ENCODE measurements at places on chromosomes 2 and 18.

GRCh38 chr2:136251885-136252585 lies 134.1 kb upstream of the CXCR4 start:
- no peak for DNase-seq

DNA sequence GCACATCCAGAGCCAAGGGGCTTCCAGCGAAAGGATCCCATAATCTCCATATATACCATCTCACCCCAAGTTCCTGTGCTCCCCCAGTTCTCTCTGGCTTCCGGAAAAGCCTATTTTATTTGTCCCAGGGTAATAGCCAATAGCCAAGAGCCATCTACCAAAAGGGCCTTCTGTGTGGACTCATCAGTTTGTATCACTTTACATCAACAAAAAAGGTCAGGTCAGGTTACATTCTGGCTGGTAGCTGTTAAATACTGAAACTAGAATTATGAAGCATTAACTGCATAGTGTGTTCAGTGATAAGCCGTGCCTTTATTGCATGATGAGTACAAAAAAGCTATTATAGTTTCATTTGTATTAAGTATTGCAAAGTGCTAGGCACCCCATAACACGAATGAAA lies 223.7 kb downstream of the IRS1 start:
- DNase-seq, result no peak

DNA sequence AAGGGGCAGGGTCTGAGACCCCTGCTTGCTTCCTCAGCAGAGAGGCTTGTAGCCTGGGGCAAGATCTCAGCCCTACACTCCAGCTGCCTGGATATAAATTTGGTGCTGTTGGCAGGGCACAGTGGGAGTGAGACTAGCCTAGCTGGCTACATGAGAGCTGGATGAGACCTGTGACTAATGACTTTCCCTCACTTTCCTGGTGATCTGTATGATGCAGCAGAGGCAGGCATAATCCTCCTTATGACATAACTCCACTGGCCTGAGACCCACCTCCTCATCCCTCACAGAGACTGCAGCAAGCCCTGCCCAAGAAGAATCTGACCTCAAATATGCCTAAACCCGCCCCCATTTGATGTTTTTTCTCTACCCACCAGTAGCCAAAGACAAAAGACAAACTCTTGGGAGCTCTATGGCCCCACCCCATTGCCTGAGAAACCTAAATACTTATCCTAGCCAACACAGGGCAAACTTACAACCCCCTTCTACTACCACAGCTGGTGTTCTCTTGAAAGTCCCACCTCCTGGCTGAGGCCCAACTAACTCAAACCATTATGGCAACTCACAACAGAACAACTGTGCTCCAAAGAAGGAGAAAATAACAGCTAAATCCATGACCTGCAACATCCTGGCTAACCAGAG lies 102.7 kb downstream of the NR4A2 start:
- DNase-seq, result no peak

GRCh38 chr2:135317375-135317774 lies 213.6 kb downstream of the ZRANB3 start:
- no peak for DNase-seq

DNA sequence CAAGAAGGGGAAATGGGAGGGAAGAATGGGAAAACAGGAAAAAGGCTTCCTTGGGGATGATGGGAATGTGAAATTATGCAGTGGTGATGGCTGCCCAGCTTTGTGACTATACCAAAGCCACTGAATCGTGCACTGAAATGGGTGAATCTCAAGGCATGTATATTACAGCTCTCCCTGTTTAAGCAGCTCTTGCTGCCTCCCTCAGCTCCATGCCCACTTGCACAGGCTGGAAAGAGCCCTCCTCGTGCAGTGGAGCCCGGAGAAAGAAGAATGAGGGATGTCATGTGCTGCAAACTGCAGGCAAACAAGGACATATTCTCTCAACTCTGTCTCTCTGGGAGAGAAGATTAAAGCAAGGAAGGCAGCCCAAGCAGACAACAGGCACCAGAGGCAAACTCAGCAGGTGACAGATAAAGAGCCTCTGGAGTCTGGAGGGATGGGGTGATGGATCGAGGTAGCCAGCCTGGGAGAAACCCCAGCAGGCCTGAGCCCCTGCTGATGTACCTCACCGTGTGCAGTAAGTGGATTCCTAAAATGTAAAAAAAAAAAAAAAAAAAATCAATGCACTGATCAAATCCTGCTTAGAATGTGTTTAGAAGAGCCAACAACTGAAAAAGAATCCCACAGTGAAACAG lies 62.4 kb upstream of the SLC66A3 start:
- DNase-seq, result no peak

GRCh38 chr18:6215888-6216287 lies 198.8 kb downstream of the L3MBTL4 start:
- no peak for DNase-seq

- DNase-seq, result no peak
Observed at GRCh38 chr2:44167311-44167907, 1.3 kb upstream of the PPM1B start.

DNA sequence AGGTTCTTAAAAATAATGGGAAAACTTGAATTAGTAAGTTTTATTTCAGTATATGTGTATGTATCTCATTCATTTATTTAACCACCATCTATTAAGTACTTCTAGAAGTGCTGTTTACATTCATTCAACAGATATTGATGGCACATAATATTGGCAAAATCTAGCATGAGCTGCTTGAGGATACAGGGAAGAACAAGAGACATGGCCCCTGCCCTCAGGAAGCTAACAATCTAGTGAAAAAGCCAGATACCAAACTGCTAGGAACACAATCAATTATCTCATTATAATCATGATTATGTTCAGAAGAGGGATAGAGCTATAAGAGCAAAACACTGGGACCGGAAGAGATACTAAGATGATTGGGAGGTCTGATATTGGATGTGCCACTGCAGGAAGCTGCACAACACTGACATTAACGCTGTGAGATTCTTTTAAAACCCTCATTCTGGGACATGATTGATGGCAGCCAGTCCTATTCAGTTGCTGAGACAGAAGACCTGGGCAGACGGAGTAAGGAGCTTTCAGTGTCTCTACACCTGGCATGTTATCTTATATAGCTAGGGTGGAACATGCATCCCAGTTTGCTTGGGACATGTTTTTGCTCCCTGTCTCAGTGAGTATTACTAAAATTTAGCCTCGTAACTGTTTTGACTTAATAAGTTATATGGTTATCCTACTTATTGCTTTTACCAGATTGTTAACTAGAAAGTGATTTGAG lies 314.1 kb downstream of the STK39 start:
- no peak for DNase-seq

GRCh38 chr2:101485856-101486255 lies 10.9 kb upstream of the RFX8 start:
- DNase-seq, result no peak

- DNase-seq, result no peak
Observed at GRCh38 chr18:79410731-79411613, 15.2 kb downstream of the NFATC1 start.

- DNase-seq, result no peak
Observed at GRCh38 chr2:224031358-224031970, 7.6 kb downstream of the SERPINE2 start.

- no peak for DNase-seq
Observed at GRCh38 chr2:218307415-218308090, 15.2 kb upstream of the TMBIM1 start.

- no peak for DNase-seq
Observed at GRCh38 chr2:86393521-86394491, 47.4 kb upstream of the KDM3A start.

- no peak for DNase-seq
Observed at GRCh38 chr2:69694894-69695849, 46.8 kb upstream of the ANXA4 start.

DNA sequence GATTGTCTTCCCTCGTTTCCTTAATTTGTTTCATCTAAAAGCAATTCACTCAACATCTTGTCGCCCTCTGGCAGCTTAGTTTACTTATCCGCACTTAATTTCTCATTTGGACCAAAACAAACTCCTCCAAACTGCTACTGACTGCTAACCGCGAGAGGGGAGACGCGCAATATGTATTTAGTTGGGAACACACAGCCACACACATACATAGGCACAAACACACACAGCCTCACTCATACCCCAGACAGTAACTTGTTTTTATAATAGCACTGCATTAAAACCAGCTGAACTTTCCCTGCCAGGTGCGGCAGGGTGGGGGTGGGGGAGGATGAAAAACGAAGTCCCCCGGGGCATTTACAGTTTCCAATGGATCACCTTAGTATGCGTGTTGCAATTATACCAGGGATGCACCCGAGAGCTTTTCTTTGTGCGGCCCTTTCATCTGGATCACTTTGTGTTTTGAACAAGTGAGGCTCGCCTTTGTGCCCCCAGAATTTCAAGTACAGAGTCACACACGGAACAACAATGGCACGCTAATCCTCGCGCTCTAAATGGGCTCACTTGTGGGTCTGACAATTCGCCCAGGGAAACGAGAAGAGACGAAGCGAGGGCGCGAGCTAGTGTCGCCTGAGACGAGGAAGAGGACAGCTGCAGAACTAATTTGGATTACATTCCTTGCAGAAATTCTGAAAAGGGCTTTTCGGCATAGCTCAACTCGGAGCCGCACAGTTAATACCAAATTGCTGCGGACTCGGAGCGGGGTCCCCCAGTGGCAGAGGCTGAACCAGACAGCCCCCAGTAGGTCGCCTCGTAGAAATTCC lies 2.4 kb downstream of the ERBB4 start:
- DNase-seq, result no peak

DNA sequence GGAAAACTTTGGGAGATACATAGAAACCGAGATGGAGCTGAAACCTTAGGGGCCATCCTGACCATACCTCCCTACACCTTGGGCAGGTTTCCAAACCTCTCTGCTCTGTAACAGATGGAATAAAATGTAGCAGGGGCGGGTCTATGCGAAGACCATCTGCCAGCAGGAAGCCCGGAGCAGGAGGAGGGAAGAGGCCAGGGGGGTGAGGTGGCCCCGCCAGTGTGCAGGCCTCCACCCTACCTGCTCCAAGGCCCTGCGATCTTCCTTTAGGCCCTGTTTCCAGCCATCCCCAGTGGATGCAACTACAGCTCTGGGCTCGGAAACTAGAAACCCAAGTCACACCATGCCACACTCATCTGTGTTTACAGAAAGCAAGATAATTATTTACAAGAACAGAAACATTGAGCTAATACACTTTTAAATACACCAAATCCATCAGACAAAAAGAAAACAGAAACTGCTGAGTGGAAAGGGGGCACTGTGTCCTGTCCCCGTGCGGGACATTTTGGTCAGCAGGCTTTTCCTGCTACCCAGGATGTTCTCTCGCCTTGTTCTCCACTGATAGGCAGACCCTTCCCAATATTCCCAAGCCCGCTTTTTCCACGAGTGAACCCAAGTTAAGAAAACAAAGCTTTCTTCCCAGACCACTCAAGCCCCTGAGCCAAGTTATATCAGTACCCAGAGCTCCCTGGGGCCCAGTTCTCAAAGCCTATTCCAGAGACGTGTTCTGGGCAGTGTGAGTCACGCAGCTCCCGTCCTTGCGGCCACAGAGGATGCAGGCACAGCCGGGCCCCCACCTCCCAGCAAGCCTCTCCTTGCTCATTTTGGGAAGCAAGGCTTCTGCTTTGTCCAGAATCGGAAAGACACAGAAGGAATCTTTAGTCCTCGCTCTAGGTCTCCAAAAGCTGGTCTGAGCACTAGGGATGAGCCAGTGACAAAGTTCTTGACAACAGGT lies 17.3 kb downstream of the CIB4 start:
- no peak for DNase-seq

- DNase-seq, result no peak
Observed at GRCh38 chr18:24270937-24271380, 126.7 kb downstream of the OSBPL1A start.

DNA sequence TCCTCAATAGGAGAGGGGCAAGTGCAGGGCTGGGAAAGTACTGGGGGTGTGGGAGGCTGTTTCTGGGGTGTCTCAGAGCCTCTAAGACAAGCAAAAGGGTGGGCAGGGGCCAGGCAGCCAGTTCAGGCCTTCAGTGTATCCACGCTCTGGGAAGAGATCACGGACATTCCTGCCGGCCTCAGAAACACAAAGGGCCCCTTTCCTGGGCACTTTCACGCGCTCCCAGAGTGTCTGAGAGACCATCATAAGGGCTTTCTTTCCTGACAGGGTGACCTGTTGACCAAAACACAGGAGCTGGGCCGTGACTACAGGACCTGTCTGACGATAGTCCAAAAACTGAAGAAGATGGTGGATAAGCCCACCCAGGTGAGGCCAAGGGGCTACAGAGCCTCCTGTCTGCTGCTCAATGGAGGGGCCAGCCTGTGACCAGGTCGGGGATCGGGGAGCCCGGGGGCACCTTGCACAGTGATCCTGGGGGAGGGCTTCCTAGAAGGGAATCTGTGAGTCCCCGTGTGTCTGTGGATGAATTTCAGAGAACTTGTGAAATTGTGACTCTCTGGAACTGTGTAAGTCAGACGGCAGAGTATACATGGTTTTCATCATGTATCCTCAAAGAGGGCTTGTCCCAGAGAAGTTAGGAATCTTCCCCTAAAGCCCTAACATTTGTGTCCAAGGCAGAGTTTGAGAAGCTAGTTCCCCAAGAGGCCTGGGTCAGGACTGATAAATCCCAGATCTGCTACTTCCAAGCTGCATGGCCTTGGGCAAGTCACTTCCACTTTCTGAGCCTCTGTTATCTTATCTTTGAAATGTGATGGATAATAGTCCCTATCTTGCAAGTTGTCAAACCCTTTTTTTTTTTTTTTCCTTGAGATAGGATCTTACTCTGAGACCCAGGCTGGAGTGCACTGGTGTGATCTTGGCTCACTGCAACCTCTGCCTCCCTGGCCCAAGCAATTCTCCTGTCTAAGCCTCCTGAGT lies 1.8 kb downstream of the GNLY start:
- DNase-seq, result no peak

DNA sequence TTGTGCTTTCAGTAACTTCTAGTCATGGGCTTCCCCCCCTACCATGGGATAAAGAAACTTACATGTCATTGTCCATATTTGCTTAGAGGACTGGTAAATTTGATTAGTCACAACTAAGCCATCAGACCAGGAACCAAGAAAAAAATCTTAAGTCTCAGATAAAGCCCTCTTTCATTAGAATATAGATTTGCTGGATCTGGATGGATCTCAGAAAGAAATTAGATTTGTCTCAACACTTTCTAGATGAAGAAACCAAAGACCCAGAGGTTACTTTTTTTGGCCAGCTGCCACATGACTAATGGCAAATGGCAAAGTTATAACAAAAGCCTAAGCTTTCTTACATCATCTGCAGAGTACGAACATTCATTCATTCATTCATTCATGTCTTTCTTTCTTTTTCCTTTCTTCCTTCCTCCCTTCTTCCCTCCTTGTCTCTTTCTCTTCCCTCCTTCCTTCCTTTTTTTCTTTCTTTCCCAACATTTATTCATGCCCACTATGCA lies 60.2 kb downstream of the CDCA7 start:
- DNase-seq, result no peak

- no peak for DNase-seq
Observed at GRCh38 chr18:12656605-12656937, 1.3 kb downstream of the SPIRE1 start.

DNA sequence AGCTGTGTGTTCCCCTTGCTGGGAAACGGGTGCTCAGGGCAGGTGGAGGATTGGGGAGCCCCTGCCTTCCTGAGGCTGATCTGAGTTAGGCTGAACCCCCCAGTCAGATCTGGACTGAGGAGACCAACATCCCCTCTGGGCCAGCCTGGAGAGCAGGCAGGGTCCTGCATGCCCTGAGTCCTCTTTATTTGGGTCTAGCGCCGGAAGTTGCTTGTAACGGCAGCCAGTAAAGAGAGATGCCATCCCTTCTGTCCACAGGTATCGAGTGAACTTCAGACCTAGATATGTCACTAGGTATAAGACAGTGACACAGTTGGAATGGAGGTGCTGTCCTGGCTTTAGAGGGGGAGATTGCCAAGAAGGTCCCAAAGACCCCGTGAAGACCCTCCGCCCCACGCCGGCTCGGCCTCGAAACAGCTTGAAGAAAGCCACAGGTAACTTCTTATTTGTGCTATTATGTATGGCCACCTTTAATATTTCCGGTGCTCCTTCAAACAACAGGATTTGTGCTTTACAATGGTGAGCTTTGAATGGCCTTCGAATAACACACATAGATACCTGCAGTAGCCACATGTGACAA lies 38.0 kb downstream of the EMILIN2 start:
- no peak for DNase-seq

Measured in CD4-positive, alpha-beta T cell treated with Interleukin-17A for 1 hour (primary cell).